ENCODE measurements at places on chromosomes 16 and 17. TPM values are rescaled to one million over a fixed set of nuclear protein-coding genes. Genes with fewer than 3 reads are reported as not detected.

The WNT9B gene
- total RNA-seq: not detected

The PGS1 gene
- 30.4 TPM for total RNA-seq

The GSG1L gene
- not detected for total RNA-seq

The NPTX1 gene
- total RNA-seq: not detected

GRCh38 chr17:27588354-27588753 is 42.6 kb upstream of the LGALS9 start:
- no peak for DNase-seq

GRCh38 chr16:65384441-65384840 is 262.6 kb upstream of the CDH11 start:
- no peak for DNase-seq

DNA sequence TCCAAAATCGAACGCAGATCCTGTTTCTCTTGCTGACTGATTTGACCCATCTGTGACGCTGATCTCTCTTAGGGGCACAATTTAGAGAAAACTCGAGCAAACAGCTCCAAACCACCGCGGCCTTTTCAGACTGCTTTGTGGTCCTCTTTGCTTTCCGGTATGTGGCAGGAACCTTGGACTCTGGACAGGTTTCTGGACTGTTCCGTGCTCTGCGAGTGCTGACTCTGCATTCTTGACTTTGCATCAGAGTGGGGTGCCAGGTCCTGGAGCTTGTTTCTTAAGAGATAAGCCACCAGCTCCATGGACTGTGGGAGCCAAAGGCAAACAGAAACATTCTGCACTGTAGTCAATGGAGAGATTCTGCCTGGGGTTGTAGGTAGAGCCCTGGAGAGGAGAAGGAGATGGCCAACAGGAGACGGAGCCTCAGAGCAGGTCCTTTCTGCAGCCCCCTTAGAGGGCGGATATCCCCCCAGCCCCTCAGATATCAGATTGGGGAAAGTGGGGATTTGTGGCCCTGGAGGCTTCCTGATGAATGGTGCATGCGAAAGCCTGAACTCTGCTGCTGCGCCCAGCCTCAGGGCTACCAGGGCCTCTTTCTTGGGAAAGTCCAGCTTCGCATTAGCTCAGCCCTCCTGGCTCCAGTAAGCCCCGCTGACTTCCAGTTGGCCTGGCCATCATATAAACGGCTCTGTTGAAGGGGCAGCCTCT is 65.6 kb downstream of the WIPI1 start:
- DNase-seq: no peak

DNA sequence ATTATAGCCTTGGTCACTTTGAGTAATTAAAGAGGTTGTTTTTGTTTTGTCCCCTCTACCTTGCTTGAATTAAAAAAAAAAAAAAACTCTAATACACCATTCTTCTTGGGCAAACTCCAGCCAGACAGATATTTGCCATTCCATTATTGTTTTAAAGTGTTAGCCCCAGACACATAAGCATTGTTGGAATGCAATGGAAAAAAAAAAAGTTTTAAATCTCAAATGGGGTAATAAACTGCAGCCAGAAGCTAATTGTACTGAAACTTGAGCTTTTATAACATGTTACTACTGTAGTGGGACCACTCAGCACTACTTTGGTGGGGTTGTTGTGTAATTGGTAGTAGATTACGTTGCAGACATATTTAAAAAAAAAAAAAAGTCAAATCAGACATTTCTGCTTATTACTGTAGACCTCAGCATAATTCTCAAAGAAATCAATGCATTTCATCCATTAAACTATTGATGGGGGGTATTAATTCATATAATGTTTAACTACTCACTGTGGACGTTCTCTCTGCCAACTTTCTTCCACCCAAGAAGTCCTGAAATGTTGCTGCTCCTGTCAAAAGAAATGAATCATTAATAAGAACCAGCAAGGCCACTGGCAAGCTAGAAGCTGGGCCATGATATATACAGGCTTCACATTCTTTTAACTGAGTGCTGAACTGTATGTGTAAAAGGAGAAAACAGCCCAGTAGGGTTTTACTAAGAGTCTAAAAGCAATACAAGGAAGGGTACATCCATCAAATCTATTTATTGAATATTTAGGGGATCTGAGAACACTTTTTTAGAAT is 626.6 kb upstream of the SOX9 start:
- no peak for DNase-seq

DNA sequence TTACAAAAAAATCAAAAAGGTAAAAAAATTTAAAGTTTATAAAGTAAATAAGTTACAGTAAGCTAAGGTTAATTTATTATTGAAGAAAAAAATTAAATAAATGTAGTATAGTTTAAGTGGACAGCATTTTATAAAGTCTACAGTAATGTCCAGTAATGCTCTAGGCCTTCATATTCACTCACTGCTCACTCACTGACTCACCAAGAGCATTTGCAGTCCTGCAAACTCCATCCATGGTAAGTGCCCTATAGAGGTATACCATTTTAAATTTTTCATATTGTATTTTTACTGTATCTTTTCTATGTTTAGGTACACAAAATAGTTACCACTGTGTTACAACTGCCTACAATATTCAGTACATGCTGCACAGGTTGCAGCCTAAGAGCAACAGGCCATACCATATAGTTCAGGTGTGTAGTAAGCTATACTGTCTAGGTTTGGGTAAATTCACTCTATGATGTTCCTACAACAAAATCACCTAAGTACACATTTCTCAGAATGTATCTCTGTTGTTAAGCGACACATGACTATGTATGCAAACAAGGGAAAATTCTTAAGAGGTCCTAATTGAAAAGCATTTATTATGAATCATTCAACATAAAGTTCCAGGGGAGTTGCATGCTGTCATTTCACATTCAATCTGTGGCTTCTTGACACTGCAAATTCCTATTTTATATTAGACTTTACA is 92.3 kb downstream of the SPAG9 start:
- DNase-seq: no peak

DNA sequence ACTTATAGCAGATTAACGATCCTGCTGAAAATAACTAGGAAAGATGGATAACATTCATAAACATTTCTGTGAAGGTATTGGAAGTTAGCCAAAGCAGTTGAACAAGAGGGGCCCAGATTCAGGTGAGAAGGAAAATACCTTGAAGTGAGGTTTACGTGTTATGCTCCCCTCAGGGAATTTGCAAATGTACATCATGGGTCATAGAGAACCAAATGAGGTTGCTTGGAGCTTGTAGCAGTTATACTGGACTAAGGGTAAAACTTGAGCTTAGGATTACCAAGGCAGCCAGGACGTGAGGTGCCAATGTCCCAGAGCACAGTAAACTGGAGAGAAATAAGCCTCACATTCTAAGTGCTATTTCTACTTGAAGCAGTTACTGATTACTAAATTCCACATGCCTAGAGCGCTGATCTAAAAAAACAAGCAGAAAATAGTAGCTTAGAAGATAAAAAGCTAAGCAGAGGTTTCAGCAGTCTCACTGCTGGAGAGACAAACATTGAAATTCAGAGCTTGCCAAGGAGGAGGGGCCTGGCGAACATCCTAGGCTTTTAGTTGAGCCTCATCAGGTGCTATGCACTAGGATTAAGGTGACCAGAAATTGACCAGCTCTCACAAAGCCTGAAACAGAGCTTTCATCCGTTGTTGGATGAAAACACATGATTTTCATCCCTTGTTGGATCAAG is 136.7 kb upstream of the FAM20A start:
- DNase-seq: no peak

- DNase-seq: no peak
These were observed 4.7 kb upstream of the RPRML start for GRCh38 chr17:46983782-46984181.
